ENCODE measurements at places on chromosomes 1 and 21.

DNA sequence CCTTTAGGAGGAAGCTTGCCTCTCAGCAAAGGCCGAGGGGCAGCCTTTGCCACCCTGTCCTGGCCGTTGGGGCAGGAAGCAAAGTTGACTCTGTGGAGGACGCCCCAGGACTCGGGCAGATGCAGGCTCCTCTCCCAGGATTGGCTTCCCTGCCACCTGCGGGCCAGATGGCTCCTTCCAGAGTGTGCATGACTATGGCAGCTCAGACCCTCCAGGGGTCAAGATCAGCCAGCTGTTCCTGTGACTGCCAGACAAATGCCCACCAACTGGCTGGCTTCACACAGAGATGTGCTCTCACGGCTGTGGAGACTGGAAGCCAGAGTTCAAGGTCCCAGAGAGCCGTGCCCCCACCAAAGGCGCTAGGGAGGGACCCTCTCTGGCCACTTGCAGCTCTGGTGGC, 87.0 kb upstream of the VAMP3 start:
- DNase-seq, result no peak

DNA sequence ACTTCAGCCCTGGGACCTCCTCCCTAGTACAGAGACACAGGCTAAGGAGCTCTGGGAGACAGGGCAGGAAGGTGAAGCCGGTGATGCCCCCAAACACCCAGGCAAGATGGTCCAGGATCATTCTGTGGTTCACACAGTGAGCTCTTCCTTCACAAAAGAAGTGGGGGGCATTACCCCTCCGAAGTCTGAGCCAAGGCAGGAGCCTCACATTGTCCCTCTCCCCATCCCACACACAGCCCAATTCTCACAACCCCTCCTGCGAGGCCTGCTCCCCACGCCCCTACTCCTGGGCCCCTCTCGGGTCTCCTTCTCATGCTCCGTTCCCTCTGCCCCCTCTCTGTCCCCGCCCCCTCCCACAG, 10.7 kb downstream of the MEF2D start:
- DNase-seq, result no peak

- no peak for DNase-seq
Measured at GRCh38 chr1:245336149-245336983, 181.6 kb downstream of the KIF26B start.

GRCh38 chr1:208252836-208253576, 8.8 kb upstream of the PLXNA2 start:
- no peak for DNase-seq

- no peak for DNase-seq
Measured at GRCh38 chr1:39261712-39262221, 57.3 kb downstream of the MACF1 start.

DNA sequence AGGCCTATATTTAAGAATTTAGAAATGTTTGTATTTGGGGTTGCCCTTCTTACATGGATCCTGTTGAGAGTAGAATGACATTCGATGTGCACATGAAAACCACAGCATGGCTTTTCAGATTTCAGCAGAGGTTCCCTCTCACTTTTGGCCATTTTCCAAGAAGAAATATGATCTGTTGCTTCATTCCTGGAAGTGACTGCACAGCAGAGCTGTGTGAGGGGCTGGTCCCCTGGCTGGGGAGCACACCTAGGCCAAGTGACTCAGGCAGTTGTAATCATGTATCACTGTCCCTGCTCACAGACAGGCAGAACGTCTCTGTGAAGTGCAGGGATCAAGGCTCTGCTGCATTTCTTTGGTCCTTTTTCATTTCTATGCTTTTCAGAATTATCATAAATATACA, 32.3 kb downstream of the AGT start:
- DNase-seq, result peak; percentile 32

DNA sequence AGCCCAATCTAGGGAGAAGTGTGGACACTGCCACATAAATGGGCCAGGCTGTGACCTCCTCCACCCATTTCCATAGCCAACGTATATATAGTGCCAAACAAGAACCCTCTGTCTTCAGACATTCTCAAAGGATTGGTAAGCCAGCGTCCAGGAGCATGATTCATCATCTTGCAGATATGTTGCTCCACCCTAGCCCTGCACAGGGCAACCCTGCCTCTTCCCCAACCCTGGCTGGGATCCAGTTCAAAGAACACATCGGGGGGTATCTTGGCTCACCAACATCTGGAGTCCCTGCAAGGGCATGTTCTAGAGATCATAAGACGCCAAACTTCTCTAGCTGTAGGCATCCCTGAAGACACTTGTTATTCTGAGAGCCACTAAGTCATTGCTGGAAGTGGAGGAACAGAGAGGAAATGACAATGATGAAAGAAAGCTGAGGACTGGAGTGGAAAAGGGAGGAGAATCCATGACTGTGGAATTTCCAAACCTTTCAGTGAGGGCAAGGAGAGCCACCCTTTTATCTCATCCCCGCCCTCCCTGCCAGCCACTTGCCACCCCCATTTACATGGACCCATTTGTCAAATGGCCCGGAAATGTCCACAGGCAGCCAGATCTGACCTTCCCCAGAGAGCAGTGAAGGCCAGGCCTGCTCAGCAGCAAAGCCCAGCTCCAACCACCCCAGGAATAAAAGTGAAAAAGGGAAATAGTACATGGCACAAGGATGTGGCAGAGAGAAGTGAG, 144.1 kb upstream of the CTTNBP2NL start:
- DNase-seq, result no peak

DNA sequence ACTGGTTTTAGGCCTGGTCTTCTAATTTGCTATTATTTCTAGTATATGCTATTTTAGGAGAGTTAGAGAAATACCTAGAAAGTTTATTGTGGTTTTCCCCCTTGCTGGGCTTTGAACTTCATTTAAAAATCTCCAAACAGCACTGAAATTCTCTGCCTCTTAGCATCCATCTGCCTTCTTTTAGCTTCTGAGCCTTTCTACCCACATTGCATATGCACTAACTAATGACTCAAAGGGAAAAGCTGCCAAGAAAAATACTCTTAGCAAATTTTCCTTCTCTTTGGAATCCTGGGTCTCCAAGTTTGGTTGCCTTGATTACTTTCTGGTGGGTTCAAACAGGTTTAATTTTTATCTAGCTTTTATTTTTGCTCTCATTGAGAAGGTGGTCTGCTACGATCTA, 408.4 kb upstream of the PTBP2 start:
- DNase-seq, result no peak

DNA sequence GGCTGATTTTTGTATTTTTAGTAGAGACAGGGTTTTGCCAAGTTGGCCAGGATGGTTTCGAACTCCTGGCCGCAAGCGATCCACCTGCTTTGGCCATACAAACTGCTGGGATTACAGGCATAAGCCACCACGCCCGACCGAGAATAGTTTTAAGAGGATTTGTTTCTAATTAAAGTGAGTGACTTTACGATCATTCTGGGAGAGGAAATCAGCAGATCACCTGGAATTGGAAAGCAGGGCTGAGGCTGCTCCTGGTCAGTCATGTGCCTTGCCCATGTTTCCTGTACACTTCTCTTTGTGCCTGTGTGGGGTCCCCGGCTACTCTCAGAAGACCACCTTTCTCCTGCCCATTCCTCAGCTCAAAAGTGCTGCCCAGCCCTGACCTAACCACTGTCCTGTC, 33.9 kb downstream of the ZBTB8B start:
- no peak for DNase-seq

GRCh38 chr1:203369666-203370065, 18.7 kb upstream of the FMOD start:
- DNase-seq, result no peak

GRCh38 chr1:35885961-35886558, 3.1 kb downstream of the AGO1 start:
- no peak for DNase-seq

- DNase-seq, result no peak
Measured at GRCh38 chr1:117794073-117794472, 135.3 kb downstream of the GDAP2 start.

DNA sequence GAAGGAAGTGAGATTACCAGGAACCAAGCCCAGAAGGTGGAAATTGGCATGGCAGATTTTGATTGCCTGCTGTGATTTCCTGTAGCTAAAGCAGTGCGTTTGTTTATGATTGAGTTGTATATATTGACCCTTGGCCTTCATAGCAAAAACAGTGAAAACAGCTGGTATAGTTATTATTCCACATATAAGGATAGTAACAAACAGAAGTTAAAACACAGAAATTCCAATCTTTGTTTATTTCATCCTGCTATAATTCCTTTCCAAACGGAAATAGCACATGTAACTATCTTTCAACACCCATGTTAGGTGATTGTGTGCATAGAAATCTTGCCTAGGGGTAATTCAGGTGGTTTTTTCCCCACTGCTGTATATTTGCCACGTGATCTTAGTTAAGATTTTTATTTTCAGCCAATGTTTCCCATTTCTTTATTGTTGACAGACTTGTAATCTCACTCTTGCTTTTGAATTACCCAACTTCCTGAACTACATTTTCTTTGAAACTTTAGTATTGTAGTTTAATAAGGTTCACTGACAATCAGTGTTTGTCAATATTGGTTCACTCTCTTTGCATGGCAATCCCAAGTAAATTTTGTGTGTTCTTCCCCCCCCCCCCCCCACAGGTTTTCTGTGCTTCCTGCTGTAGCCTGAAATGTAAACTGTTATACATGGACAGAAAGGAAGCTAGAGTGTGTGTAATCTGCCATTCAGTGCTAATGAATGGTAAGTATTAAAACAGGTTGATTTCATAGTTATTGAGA, 102.7 kb downstream of the CC2D1B start:
- no peak for DNase-seq

GRCh38 chr1:225483818-225484656, 56.2 kb upstream of the LBR start:
- DNase-seq, result no peak

GRCh38 chr1:13873032-13873431, 173.0 kb downstream of the PRDM2 start:
- DNase-seq, result no peak

DNA sequence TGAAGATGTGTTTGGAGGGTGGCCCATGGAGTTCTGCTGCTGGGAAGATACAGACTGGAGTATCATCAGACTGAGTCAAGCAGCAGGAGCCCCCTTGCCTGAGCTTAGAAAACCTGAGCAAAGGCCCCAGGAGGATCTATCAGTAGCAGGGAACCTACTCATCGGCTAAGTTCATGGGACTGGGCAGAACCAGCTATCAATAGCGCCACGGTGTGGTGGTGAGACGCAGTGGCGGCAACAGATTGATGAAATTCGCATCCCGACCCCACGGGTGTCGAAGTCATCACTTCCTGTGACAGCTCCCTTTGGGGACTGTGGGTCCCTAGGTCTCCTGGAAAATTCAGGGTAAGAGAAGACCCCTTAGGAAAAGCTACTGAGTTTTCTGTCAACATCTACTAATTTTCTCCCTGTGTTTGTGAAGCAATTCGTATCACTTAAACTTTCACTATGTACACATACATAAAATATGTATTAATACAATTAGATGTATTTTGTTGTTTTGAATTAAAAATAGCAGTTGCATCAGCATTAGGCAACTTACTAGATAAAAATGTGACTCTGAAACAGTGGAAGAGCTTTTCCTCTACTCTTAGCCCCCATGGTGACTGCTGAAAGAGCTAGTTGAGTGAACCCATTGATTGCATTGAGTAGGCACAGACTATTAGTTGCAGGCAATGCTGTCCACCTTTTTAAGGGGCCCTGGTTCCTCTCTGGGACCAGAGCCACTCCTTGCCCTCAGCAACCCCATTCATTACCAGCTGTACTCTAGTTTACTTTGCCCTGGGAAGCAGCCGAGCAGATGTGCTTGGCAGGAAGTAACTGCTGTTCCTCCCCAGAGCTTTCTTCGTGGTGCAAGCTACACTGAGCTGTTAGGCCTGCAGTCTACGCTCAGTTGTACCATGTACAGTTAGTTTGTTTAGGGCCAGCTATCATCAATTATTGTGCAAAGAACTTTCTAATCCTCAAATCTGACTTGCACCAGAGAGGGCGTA, 7.3 kb upstream of the CACNA1S start:
- DNase-seq, result no peak

DNA sequence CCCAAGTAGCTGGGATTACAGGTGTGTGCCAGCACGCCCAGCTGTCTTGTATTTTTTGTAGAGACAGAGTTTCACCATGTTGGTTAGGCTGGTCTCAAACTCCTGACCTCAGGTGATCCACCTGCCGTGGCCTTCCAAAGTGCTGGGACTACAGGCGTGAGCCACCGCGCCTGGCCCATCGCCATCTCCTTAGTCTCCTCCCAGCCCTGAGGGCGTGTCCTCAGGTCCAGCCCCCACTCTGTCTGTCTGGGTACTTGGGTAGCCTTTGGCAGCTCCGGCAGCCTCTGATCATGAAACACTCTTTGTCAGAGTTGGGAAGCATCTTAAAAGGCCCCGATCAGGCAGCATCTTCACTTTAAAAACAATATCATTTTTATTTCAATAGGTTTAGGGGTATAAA, 90.3 kb upstream of the DISP3 start:
- DNase-seq, result no peak

GRCh38 chr1:228150120-228150460, 360 bp downstream of the GJC2 start:
- no peak for DNase-seq

- no peak for DNase-seq
Measured at GRCh38 chr1:232174306-232174705, 455.6 kb downstream of the SIPA1L2 start.

DNA sequence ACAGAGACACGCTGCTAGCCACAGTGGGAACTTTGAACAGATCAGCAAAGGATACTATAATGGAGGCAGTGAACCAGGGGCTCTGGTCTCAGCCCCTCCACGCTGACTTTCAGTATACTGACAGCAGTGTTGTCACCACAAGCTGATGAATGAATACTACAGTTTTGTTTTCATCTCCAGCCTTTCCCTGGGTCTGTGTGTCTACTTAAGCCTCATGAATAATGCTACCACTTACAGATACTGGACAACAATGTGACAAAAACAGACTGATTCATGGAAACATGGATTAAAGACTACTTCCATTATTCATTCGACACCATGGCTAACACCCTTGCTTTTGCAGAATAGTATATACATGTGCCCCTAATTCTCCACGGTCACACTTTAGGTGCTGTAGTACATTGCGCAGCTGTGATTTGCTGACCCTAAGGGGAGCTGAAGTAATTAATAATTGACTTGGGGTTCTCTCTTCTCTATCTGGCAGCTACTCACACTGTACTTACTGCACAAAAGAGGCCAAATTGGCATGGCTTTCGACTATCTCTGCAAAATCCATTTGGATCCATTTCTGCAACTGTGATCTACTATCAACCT, 203.2 kb upstream of the LYPLAL1 start:
- DNase-seq, result no peak

- DNase-seq, result no peak
Measured at GRCh38 chr1:85319491-85319890, 43.1 kb upstream of the BCL10 start.

DNA sequence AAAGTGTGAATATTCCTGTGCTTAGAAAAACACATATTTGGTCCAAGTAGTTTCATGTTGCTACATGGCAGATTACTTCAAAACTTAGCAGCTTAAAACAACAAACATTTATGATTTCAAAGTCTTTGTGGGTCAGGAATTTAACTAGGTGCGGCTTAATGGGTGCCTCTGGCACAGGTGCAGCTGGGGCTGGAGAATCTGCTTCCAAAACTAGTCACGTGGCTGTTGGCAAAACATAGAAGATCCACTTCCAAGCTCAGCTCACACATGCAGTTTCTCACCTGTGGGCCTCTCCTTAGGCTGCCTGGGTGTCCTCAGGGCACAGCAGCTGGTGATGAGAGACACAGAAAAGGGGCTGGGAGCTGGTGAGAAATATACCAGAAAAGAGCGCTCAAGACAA, 263.4 kb downstream of the TTLL7 start:
- DNase-seq, result no peak

GRCh38 chr21:44982558-44983250, 42.9 kb downstream of the SLX9 start:
- no peak for DNase-seq

Measured in NCI-H1436 treated with DMSO at 0.1 percent for 48 hours (cell line).